Retinal pigment epithelial cell (primary cell): ENCODE measurements at places on chromosomes 1 and 21.

- no peak for DNase-seq
Measured at GRCh38 chr1:237411621-237412020, 369.6 kb downstream of the RYR2 start.

- no peak for DNase-seq
Measured at GRCh38 chr1:115130786-115131185, 41.5 kb upstream of the TSPAN2 start.

DNA sequence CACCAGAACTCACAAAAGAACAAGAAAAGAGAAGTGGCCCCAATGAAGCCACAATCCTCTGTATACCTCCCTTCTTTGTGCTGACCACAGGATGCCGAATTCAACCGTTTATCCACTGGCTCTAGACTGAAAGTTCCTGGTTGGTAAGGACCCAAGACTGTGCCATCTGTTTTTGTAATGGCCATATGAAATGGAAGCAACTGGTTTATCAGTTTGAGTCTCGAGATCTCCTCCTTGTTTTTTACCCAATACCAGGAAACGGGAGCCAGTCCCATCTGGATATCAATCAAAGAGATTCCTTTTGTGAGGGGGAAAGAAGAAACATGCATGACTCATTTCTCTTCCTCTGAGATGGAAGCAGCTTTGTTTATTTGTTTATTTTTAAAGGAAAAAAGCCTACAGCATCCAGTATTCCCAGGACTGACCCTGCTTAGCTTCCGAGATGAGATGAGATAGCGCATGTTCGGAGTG is 32.4 kb upstream of the ZNF124 start:
- DNase-seq: no peak

DNA sequence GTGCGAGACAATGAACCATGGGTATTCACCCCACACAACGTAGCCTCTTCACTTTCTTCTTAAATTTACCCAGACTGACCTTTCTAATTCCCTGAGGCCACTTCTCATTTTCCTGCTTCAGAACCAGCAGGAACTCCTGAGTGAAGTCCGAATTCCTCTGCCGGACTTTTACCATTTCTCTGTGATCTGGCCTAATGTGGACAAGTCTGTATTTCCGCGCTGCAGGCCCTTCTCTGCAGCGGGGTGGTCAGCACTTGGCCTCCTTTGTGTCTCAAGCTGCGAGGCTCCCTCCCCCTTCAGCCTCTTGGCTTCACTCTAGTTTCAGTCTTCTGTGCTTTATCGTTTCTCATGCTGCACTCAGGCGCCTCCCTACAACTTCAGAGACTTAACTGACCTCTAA is 9.4 kb upstream of the CTBS start:
- no peak for DNase-seq

- no peak for DNase-seq
Measured at GRCh38 chr21:24759348-24760075, 847.8 kb downstream of the MRPL39 start.

- DNase-seq: no peak
Measured at GRCh38 chr21:15272171-15272570, 207.4 kb upstream of the NRIP1 start.

DNA sequence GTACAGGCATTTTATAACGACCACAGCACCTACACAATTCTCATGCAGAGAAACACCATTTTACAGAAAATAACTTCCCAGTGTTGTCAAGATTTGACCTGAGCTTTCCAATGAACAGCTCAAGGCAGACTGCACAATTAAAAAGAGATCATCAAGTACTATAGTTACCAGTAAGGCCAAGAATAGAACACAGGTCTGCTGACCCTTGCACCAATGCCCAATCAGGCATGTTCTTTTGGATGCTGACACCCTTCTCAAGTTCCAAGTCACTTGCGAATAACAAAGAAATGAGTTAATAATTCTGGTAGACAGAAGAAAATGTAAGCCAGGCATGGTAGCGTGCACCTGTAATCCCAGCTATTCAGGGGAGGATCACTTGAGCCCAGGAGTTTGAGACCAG is 101.9 kb downstream of the SLC45A1 start:
- DNase-seq: no peak

GRCh38 chr1:39214021-39214713 is 9.7 kb downstream of the MACF1 start:
- DNase-seq: peak; percentile 72
